Fibroblast of skin of right biceps (primary cell): ENCODE measurements at places on chromosomes 7 and 10.

- DNase-seq, result peak; percentile 87
These were observed 44.8 kb upstream of the FAM133B start for GRCh38 chr7:92634924-92635519.

- DNase-seq, result no peak
These were observed 3.8 kb upstream of the DMTF1 start for GRCh38 chr7:87148332-87148955.

GRCh38 chr7:46996972-46997371 lies 584.9 kb downstream of the TNS3 start:
- peak; percentile 5 for DNase-seq

GRCh38 chr7:17195576-17195975 lies 102.9 kb upstream of the AHR start:
- no peak for DNase-seq

GRCh38 chr7:100509231-100509630 lies 25.5 kb downstream of the NYAP1 start:
- peak; percentile 92 for DNase-seq

GRCh38 chr7:146175716-146176115 lies 59.1 kb downstream of the CNTNAP2 start:
- peak; percentile 32 for DNase-seq

DNA sequence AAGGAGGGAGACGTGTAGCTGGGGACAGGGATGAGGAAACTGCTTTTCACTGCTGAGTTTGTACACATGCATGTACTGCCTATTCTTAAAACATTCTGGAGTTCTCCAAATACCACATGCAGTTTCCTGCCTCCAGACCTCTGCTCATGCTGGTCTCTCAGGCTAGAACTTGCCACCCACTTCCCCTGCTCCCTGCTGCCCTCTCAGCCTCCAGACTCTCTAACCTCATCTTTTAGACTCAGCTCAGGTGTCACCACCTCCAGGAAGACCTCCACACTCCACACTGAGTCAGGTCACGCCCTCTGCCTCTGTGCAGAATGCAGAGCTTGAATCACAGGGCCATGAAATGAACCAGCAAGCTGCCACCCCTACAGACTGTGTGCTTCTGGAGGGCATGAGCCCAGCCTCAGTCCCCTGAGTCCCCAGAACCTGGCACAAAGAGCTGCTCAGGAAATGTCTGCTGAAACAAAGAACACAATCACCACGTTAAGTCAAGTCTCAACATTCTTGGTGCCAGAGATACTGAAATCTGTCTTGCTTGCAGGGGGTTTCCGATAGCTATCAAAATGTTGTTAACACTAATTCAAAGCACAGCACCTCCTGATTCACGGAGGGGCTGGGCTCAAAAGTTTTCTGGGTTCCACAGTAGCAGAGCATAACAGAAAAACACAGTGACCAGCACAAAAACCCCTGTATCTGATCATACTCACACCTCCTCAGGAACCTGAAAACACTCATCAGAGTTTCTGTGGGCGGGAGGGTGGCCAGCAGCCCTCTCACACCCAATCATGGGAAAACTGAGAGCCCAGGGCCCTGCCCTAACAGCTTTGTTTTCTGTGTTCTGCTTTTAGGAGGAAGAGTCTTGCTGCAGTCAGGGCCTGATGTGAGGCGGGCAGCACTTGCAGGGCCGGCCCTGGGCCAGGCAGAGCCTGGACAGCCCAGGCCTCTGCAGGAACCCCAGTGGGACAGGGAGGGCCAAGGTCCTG lies 21.1 kb downstream of the FAM53B start:
- DNase-seq, result no peak

- peak; percentile 82 for DNase-seq
These were observed 17.7 kb downstream of the CLIP2 start for GRCh38 chr7:74306730-74307469.

DNA sequence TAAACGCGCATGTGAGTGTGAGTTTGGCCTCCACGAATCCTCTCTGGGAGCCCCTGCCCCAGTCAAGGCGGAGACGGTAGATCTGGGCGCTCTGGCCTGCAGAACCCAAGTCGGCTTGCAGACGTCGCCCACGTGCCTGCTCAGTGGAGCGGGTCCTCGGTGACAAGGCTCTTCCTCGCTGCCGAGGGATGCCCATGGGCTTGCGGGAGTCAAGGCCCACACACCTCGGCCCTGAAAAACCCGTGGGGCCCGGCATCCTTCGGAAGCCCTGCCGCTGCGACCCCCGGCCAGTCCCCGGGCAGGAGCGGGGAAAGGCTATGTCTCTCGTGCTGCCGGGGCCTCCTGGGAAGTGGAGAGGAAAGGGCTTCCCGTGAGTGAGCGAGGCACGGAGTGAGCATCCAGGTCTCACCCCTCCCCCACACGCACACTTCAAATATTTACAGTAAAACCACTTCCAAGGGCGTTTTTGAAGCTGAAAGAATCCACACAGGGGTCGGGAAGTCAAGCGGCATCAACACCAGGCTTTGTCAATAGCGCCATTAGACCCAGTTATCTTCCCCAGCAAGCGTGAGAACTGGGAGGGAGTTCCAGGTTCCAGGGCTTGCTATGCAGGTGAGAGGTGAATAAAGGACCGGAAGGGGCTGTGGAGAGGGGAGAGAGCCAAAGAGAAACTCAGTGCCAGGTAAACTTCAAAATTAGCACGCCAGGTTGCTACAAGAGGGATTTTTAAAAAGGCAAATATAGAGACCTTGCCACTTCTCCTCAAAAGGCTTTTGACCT lies 1.1 kb upstream of the MNX1 start:
- DNase-seq, result no peak

- no peak for DNase-seq
These were observed 6.3 kb downstream of the LOXL4 start for GRCh38 chr10:98261436-98262277.

DNA sequence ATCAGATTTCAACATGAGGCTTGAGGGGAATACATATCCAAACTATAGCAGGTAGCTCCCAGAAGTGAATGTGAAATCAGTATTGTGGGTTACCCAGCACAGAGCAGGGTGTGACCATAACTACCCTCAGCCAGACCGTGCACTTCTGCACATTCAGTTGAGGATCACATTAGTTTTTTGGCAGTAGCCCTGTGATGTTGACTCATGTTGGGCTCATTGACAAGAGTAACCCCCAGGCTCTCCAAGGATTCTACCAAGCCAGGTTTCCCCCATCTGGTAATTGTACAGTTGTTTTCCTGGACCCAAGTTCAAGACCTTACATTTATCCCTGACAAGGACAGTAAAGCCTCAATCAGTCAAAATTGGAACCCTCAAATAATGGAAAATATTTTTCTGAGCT lies 11.7 kb upstream of the CPA4 start:
- peak; percentile 78 for DNase-seq

DNA sequence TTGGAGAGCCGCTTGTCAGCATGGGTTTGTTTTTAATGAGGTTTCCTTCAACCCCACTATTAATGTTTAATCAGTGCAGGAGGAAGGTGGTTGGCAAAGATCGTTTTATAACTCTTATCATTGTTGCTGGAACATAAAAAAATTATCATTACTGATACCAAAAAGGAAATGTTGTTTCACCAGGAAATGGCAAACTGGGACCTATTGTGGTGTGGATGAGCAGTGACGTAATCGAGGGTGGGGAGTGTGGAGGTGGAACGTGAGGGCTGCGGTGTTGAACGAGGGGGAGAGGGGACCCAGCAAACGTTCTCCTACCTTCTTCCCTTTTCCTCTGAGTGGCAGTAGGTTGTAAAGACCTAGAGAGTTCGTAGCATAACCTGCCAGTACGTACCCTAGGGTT lies 71.9 kb upstream of the TOMM7 start:
- no peak for DNase-seq

- DNase-seq, result no peak
These were observed 78.2 kb upstream of the IFRD1 start for GRCh38 chr7:112372101-112372500.

DNA sequence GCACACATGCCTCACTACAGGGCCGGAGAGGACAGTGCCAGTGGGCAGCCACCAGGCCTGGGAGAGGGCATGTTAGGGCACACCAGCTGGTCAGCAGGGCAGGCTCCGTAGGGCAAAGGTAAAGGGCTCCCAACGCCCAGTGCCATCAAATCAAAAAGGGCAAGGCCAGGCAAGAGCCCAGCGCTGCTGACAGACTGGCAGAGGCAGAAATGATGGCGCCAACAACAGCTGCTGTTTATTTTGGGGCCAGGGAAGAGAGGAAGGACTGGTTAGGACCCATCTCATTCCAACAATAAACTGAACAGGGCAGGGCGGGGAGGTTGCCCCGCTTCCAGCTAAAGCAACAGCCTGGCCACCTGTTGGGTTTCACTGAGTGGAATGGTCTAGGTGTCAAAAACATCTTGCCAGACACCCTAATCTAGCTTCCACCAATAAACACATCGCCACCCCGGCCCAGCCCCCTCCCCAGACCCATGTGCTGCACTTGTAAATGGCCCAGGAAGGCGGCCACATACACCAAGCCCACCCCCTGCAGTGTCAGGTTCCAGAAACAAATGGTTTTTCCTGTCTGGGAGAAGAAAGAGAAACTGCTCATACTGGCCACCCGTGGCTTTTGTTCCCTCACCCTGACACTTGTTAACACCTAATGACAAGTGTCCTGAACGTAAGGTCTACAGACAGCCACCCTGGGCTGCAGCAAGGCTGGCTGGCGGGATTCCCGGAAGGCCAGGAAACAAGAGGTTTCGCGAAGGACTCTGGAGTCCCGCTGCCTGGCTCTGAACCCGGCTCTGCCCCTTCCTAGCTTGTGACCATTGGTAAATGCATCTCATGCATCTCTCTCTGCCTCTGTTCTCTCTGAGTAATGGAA lies 15.3 kb downstream of the SH3PXD2A start:
- no peak for DNase-seq

GRCh38 chr10:103703941-103704919 lies 151.1 kb downstream of the SH3PXD2A start:
- DNase-seq, result no peak

DNA sequence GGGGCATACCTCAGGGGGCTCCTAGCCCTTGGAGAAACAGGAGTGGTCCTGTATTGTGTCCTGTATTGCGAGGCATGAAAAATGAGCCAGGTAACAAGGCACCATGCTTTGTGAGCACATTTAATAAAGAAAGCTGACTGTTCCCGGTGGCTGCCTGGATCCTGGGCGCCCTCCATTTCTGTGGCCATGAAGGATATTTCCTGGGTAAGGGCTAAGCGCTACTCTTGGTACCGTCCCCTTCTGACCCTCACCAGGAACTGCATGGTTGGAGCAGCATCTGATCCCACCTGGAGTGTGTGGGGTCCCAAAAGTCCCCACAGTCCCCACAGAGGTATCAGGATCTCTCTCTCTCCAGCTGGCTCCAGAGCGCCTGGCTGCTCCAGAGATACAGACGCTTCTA lies 139.5 kb downstream of the MAPK8 start:
- no peak for DNase-seq

DNA sequence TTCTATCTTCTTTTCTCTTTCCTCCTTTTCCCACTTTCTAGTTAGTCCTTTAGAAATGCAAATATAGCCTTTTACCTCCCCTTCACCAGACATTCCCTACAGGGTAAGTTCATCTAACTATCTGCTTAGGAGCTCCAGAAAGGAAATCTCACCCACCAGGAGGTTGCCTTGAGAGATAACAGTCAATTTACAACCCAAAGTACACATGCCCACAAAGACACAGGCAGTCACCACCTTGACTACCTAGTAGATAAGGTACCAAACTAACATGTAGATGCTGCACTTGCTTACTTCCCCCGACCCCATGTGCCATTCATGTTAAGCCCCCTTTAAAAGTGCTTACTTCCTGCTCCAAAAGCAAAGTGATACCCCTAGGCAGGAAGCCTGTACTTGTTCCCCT lies 12.8 kb upstream of the CREB3L2 start:
- no peak for DNase-seq

GRCh38 chr7:34756691-34757090 lies 98.7 kb downstream of the NPSR1 start:
- no peak for DNase-seq

DNA sequence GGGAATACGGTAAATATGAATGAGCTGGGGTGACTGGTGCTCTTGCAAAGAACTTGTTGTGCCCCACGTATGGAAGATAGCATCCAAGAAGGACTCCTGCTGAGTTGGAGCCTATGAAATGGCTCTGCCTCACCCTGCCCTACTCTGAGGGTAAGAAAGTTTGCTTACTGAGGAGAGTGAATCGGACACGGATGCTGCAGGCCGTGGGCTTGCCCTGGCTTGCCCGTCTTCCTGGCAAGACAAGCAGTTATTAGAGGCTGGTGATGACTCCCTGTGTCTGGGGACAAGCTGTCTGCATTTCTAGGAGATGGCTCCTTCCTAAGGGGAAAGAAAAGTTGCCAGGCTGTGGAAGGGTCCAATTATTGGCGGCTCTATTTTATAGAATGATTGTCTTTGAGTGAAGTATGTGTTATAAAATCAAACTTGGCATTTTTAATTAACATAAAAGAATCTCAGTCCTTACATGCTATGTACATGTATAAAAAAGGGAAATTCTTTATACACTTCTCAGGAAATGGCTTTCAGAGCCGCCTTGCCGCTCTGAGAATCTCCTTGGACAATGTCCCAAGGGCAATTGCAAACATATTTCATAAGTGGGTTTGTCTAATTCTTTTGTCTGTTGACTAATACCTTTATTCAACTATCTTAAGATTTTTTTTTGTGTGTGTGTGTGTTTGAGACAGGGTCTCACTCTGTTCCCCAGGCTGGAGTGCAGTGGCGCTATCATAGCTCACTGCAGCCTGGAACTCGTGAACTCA lies 64.6 kb downstream of the CYP26A1 start:
- DNase-seq, result no peak

GRCh38 chr7:150476819-150477631 lies 26.6 kb downstream of the GIMAP8 start:
- DNase-seq, result no peak

- DNase-seq, result no peak
These were observed 143.3 kb upstream of the PPP2R2D start for GRCh38 chr10:131757285-131758058.

DNA sequence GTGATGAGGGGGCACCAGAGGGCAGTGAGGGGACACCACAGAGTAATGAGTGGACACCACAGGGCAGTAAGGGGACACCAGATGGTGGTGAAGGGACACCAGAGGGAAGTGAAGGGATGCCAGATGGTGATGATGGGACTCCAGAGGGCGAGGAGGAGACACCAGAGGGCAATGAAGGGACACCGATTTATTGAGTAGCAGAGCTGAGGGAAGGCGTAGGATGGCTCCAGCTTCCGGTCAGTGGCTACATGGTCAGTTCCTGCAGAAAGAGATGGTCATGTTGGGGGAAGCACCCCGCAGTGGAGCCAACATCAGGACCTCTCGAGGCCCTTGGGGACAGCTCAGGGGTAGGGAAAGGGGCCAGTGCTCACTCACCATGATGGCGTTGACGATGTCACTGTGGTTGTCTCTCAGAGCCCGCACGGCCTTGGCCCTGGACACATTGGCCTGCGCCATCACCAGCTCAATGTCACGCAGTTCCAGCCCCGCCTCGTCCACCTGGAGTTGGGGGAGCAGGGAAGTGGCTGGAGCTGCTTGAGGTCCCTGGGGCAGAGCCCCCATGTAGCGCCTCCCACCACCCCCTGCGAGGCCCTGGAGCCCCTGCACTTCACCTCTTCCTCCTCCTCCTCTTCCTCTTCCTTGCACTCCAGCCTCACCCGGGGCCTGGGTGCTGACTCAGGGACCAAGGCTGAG lies 8.4 kb downstream of the NACAD start:
- no peak for DNase-seq

GRCh38 chr7:28517606-28518005 lies 105.3 kb downstream of the CREB5 start:
- DNase-seq, result no peak
